Activated CD4-positive, alpha-beta T cell treated with anti-CD3 and anti-CD28 coated beads, Interleukin-2, amount 50 U/mL, for 1 hour (primary cell): ENCODE measurements at places on chromosomes 1 and 21.

DNA sequence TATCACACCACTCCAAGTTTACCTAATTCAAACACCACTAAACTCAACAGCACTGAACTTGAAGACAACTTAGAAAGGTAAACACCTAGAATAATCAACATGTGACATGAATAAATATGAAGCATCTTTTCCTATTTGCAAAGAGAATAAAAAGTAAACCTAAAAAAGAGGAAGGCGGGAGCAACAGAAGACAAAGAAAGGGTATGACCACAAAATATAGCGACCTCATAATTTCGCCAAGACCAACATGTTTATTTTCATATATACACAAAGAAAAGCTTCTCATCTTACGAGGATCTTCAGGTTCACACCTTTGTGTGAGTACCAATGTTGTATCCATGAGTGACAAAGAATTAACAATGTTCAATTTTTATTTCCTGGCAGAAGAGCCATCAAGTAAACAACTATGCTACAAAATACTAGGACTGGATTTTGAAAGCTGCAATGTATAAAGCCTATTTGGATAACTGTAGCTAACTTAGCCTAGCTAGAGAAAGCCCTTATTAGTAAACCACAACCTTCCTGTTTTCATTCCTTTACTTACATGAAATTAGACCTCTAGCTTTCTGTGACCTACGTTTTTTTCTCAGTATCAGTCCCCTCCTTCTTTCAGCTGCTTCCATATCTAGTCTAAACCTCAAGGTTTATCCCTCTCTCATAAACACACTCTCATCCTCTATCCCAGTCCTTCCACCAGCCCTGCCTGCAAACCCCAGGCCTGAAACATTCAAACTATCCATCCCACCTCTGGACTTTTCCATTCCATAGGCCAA, 21.3 kb upstream of the PHTF1 start:
- DNase-seq = no peak

GRCh38 chr1:118931876-118932275, 56.3 kb downstream of the TBX15 start:
- DNase-seq = no peak

DNA sequence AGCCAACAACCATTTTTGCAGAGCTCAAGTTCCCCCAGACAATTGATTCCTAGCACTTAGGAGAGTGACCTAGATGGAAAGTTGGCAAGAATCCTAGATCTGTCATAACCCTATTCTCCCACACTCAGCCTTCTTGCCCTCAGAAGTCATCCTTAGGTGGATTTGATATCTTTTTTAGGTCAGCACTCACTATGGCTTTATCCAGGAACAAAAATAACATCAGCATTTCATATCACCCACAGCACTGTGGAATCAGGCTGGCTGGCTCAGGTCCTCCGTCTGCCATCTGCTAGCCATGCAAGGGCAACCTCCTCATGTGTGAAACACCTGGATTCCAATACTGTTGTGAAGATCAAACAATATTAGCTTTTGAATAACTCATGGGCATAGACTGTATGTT, 6.0 kb downstream of the DPT start:
- no peak for DNase-seq

GRCh38 chr1:171595324-171595723, 26.7 kb upstream of the MYOCOS start:
- DNase-seq = no peak

- DNase-seq = no peak
These were observed 4.6 kb upstream of the PRDM16 start for GRCh38 chr1:3064296-3064850.

- peak; percentile 66 for DNase-seq
These were observed 78.9 kb downstream of the SLC66A1 start for GRCh38 chr1:19390901-19391595.

- no peak for DNase-seq
These were observed 316.8 kb downstream of the SETD4 start for GRCh38 chr21:35743571-35743970.

DNA sequence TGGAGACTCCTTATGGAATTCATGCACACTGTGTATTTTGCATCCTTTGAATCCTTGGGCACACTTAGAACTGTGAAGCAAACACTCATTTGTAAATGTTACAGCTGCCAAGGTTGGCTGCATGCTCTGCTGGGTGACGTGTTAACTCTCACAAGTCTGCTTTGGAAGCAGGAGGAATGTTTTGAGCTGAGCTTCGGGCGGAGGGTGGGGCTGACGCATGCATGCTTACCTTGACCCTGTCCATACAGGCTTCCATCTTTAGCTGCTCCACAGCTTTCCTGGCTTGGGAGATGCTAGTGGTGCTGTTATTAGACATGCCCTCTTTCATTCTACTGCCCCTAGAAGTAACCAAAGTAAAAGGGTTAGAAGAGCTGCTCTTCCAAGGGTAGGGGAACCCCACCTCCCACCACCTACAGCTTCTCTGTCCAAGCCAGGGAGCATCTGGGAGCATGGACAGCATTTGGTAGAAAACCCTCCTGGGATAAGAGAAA, 66.0 kb downstream of the GNG4 start:
- no peak for DNase-seq

- DNase-seq = no peak
These were observed 28.3 kb upstream of the KCNK2 start for GRCh38 chr1:215054266-215054665.

DNA sequence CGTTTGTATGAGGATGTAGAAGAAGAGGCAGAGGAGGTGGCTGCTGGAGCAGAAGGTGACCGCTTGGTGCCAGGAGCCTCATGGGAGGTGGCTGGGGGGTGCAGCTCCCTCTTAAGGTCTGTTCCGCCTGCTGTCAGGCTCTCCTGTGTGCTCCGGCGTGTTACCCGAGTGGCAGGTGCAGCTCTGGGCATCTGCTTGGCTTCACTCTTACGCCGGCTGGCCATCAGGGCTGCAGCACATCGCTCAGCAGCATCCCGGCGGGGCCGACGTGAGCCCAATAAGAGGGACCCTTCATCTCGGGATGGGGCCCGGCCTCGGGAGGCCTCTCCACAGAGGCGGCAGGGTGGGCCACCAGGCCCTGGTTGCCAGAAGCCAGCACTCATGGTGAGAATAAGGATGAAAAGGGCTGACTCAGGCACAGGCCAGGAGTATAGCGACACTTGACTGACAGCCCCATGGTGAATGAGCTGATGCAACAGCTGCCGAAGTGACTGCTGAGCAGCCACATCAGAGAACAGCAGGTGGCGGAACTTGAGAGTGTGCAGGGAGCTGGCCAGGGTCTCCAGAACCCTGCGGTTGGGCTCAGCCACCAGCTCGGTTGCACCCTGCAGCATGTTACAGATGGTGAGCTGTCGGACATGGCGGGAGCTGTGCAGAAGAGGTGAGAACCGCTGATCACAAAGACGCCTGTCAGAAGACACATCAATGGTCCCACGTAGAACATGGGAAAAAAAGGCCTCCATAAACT, 17.5 kb downstream of the LRRC41 start:
- peak; percentile 13 for DNase-seq

- DNase-seq = no peak
These were observed 86.7 kb upstream of the USP24 start for GRCh38 chr1:55301912-55302311.

- DNase-seq = no peak
These were observed 23.8 kb downstream of the EPHA10 start for GRCh38 chr1:37741130-37741529.

- no peak for DNase-seq
These were observed 20.5 kb downstream of the KIAA0319L start for GRCh38 chr1:35536556-35537162.

- no peak for DNase-seq
These were observed 21.8 kb downstream of the PSMB2 start for GRCh38 chr1:35619237-35620121.
